ENCODE measurements at places on chromosomes 3 and 15. TPM values are rescaled to one million over a fixed set of nuclear protein-coding genes. Genes with fewer than 3 reads are reported as not detected.

- no peak overlapping the region for H3K27ac ChIP-seq
- H3K36me3 ChIP-seq, result no peaks in the 10 kb centered on the region
- H3K4me3 ChIP-seq, result no peak overlapping the region
Observed at GRCh38 chr3:148002705-148003205, 593.6 kb downstream of the ZIC1 start.

- no peaks in the 10 kb centered on the region for H3K4me1 ChIP-seq
- H3K27me3 ChIP-seq, result no peaks in the 10 kb centered on the region
- H3K27ac ChIP-seq, result no peak overlapping the region
- no peaks in the 10 kb centered on the region for H3K36me3 ChIP-seq
- no peak overlapping the region for H3K4me3 ChIP-seq
Observed at GRCh38 chr3:18739099-18739433, 313.9 kb upstream of the SATB1 start.

DNA sequence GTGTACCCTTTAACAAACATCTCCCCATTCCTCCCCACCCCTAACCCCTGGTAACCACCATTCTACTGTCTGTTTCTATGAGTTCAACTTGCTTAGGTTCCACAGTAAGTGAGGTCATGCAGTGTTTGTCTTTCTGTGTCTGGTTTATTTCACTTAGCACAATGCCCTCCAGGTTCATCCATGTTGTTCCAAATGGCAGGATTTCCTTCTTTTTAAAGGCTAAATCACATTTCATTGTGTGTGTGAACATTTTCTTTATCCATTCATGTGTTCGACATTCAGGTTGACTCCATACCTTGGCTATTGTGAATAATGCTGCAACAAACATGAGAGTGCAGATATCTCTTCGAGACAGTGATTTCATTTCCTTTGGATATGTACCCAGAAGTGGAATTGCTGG lies 62.7 kb downstream of the TJP1 start:
- no peaks in the 10 kb centered on the region for H3K27me3 ChIP-seq
- DNase-seq, result no peak
- H3K36me3 ChIP-seq, result no peaks in the 10 kb centered on the region
- no peak overlapping the region for H3K4me3 ChIP-seq

- no peaks in the 10 kb centered on the region for H3K27me3 ChIP-seq
- H3K4me3 ChIP-seq, result no peak overlapping the region
- H3K4me1 ChIP-seq, result peaks cover 6% of the 10 kb centered on the region
- DNase-seq, result no peak
Observed at GRCh38 chr3:62248734-62249483, 124.4 kb downstream of the FEZF2 start.

- no peaks in the 10 kb centered on the region for H3K36me3 ChIP-seq
- H3K4me3 ChIP-seq, result no peak overlapping the region
- peaks cover 26% of the 10 kb centered on the region for H3K4me1 ChIP-seq
- H3K27me3 ChIP-seq, result no peaks in the 10 kb centered on the region
- DNase-seq, result no peak
- no peak overlapping the region for H3K27ac ChIP-seq
Observed at GRCh38 chr3:37992271-37993066, 1.9 kb downstream of the VILL start.

DNA sequence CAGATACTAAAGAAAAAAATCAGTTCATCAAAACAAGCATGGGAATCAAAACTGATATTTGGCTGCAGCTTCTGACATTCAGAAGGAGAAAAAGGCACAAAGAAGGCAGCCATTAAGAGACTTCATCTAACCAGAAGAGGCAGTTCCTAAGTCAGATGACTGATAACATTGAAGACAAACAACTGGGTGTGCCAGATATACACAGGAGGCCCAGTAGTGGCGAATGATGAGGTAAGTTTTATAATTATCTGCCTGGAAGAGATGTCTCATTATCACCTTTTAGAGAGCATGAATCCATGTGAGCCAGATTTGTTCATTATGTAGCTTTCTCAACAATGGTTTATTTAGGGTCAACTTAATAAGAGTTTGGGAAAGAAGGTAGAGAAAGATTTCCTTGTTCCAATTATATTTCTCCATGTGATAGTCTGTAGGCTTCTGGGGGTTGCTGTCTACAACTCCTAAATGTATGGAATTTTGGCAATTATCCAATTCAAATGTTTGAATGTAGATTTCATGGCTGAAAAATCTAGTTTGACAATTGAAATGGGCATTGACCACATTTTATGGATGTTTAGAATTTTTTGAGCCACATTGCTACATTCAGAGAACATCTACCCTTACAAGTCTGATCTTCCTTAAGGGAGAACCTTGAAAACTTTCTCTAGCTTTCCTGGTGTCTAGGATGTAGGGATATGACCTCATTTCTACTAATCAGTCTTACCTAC lies 50.4 kb upstream of the RASGRF1 start:
- no peak overlapping the region for H3K27ac ChIP-seq
- no peaks in the 10 kb centered on the region for H3K4me1 ChIP-seq
- no peaks in the 10 kb centered on the region for H3K27me3 ChIP-seq
- no peak overlapping the region for H3K4me3 ChIP-seq
- DNase-seq, result no peak

DNA sequence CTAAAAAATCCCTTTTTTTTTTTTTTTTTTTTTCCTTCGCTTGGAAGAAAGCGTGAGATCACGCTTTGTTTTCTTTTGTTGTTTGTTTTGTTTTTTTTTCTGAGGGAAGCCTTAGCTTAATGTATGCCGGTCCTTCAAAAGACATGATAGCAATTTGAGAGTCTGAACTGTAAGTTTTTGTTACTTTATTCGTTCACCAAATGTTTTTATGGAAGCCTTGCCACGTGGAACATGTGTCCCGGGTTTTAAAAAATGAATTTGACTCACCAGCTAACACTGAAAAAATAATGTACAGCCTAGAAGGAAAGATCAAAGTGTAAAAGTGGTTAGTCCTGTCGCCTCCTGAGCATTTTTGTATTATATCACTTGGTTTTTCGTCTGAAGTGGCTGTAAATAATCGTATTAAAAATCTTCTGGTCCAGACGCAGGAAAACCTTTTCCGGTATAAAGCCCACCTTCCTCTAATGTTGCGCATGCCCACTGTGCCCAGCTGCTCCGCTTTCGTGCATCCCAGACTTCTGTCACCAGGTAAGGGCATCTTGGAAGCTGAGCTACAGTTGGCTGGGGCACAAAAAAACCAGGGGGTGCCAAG lies 795 bp upstream of the MYNN start:
- H3K36me3 ChIP-seq, result peaks cover 8% of the 10 kb centered on the region
- H3K4me1 ChIP-seq, result peaks cover 25% of the 10 kb centered on the region
- peak overlapping the region; percentile 91 for H3K4me3 ChIP-seq

GRCh38 chr3:106047221-106047620 lies 178.4 kb upstream of the CBLB start:
- H3K27me3 ChIP-seq, result no peaks in the 10 kb centered on the region
- no peak overlapping the region for H3K27ac ChIP-seq
- H3K36me3 ChIP-seq, result no peaks in the 10 kb centered on the region
- DNase-seq, result no peak
- no peaks in the 10 kb centered on the region for H3K4me1 ChIP-seq
- H3K4me3 ChIP-seq, result no peak overlapping the region

GRCh38 chr3:46325645-46326300 lies 28.1 kb upstream of the CCR2 start:
- no peaks in the 10 kb centered on the region for H3K4me1 ChIP-seq
- no peak overlapping the region for H3K27ac ChIP-seq
- H3K27me3 ChIP-seq, result no peaks in the 10 kb centered on the region
- H3K36me3 ChIP-seq, result no peaks in the 10 kb centered on the region
- H3K4me3 ChIP-seq, result no peak overlapping the region
- no peak for DNase-seq

- no peak overlapping the region for H3K4me3 ChIP-seq
- H3K36me3 ChIP-seq, result no peaks in the 10 kb centered on the region
- DNase-seq, result no peak
Observed at GRCh38 chr3:81199587-81199986, 561.9 kb downstream of the GBE1 start.

GRCh38 chr15:95737060-95737459 lies 593.4 kb upstream of the NR2F2 start:
- H3K4me1 ChIP-seq, result no peaks in the 10 kb centered on the region
- no peak overlapping the region for H3K4me3 ChIP-seq
- H3K27me3 ChIP-seq, result no peaks in the 10 kb centered on the region
- H3K27ac ChIP-seq, result no peak overlapping the region
- DNase-seq, result no peak

DNA sequence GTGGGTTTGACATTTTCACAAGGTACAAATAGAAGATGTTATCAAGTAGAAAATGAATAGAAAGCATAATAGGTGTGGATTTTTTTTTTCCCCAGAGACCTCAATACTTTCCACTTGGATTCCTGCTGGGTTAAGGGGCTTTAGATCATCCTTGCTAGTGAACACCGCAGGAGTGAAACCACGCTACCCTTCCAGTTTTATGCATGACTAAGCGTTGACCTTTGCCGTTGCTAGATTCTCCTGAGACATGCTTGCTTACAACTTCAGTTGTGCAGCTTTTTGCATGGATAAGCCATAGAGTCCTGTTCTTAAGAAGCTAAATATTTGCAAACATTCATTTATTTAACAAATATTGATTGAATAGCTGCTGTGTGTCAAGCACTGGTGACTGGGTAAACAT lies 299.7 kb upstream of the LMCD1 start:
- H3K4me3 ChIP-seq, result no peak overlapping the region
- H3K27ac ChIP-seq, result no peak overlapping the region
- no peaks in the 10 kb centered on the region for H3K4me1 ChIP-seq
- DNase-seq, result no peak
- H3K36me3 ChIP-seq, result no peaks in the 10 kb centered on the region
- H3K27me3 ChIP-seq, result no peaks in the 10 kb centered on the region

DNA sequence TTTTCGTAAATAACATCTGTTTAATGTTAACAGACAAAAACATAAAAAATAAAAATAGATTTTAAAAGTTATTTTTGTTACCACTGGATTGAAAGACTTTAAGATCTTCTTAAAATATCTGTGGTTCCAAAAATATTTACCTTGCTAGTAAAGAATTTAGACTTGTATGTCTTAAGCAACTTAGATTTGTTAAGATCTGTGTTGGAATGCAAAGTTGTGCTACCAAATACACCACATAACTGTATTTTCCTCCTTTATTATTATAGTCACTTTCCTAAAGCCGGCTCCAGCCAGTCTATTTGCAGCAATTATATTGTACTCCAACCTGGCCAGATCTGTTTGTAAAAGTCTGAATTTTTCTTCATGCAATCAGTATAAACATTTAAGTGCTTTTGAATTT lies 63.7 kb downstream of the SPRED1 start:
- H3K27ac ChIP-seq, result no peak overlapping the region
- H3K36me3 ChIP-seq, result no peaks in the 10 kb centered on the region
- peaks cover 10% of the 10 kb centered on the region for H3K4me1 ChIP-seq
- H3K27me3 ChIP-seq, result no peaks in the 10 kb centered on the region
- DNase-seq, result no peak
- H3K4me3 ChIP-seq, result no peak overlapping the region

- no peaks in the 10 kb centered on the region for H3K36me3 ChIP-seq
- H3K27ac ChIP-seq, result no peak overlapping the region
- H3K4me1 ChIP-seq, result peaks cover 6% of the 10 kb centered on the region
- DNase-seq, result no peak
Observed at GRCh38 chr3:4595710-4596113, 102.6 kb downstream of the ITPR1 start.

DNA sequence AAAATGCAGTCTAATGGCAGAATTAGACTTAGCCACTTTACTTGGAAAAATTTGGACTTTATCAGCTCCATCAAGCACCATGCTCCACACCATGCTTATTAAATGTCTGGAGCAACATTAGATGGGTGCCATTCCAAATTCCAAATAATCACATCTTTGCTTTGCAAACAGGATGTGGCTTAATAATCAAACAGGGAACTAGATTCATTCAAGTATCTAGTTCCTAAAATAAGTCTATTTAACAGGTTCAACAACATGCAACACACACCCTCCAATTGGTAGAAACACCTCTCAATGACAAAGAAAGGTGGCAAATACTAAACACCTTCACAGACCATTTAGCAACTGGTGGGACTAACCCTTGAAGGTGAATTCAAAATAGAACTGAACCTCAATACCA lies 3.5 kb downstream of the HEXA start:
- no peak overlapping the region for H3K27ac ChIP-seq
- H3K4me3 ChIP-seq, result no peak overlapping the region
- DNase-seq, result no peak
- H3K36me3 ChIP-seq, result no peaks in the 10 kb centered on the region

DNA sequence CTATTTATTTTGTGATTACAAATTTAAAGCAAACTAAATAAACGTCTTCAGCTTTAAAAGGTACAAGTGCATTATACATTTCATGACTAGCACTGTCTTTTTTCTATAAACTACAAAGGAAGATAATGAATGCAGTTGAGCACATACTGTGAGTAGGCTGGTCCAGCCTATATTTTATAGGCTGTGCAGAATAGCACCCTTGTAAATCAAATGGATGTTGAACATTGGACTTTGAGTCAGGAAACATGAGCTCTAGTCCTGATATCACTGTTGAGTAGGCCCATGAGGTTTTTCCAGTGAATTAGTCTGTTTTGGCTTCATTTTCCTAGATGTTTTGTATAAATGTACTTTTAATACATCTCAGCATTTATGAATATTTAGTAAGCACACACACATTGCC lies 447.3 kb upstream of the KCNMB2 start:
- H3K4me3 ChIP-seq, result no peak overlapping the region
- DNase-seq, result no peak
- no peaks in the 10 kb centered on the region for H3K27me3 ChIP-seq
- H3K4me1 ChIP-seq, result peaks cover 25% of the 10 kb centered on the region

DNA sequence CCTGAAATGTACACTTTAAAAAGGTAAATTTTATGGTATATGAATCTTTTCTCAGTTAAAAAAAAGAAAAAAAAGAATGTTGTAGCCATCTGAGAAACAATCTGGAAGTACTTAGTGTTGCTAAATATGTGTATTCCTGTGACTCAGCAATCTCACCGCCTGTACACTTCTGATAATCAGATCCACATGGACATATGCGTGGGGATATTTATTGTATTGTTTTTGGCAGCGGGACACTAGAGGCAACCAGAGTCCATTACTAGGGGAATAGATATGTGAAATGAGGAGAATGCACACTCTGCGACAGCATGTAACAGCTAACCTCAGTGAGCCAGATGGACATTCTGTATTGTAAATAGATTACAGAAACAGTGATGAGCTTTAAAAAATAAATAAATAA lies 65.4 kb downstream of the AQP9 start:
- no peak for DNase-seq
- no peaks in the 10 kb centered on the region for H3K36me3 ChIP-seq
- H3K27ac ChIP-seq, result no peak overlapping the region
- no peaks in the 10 kb centered on the region for H3K27me3 ChIP-seq

GRCh38 chr15:79206940-79207339 lies 75.6 kb upstream of the ANKRD34C start:
- no peak for DNase-seq
- no peaks in the 10 kb centered on the region for H3K4me1 ChIP-seq
- no peaks in the 10 kb centered on the region for H3K27me3 ChIP-seq
- H3K4me3 ChIP-seq, result no peak overlapping the region

Gene SEMA6D
- 34.9 TPM for total RNA-seq

Gene FBLN2
- total RNA-seq, result 94.3 TPM

Gene CHRFAM7A
- not detected for total RNA-seq

Gene DZIP3
- total RNA-seq, result 7.4 TPM

Gene CCR1
- 7.1 TPM for total RNA-seq

Gene EPHB3
- 17.7 TPM for total RNA-seq

All from vagina (tissue), 2 donors.